ENCODE measurements at places on chromosomes 4 and X.

DNA sequence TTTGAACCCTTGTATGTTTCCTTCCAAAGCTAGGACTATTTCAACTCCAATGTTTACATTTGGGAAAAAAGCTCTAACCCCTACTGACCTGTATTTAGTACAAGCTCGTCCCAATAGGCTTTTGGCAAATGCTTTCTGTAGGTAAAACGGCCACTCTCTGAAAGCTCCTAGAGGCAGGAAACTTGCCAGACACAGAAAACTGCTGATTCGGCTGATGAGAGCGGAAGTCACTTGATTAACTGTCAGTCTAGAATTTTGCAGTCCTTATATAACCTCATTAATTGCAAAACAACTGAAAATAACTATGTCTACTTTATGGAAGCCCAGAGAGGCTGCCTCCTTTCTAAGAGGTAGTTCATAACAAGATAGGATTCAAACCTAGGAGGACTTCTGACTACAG is 108.1 kb downstream of the TSPAN7 start:
- no peak for DNase-seq

- DNase-seq = peak; percentile 8
Observed at GRCh38 chr4:86977621-86978184, 42.9 kb downstream of the AFF1 start.

DNA sequence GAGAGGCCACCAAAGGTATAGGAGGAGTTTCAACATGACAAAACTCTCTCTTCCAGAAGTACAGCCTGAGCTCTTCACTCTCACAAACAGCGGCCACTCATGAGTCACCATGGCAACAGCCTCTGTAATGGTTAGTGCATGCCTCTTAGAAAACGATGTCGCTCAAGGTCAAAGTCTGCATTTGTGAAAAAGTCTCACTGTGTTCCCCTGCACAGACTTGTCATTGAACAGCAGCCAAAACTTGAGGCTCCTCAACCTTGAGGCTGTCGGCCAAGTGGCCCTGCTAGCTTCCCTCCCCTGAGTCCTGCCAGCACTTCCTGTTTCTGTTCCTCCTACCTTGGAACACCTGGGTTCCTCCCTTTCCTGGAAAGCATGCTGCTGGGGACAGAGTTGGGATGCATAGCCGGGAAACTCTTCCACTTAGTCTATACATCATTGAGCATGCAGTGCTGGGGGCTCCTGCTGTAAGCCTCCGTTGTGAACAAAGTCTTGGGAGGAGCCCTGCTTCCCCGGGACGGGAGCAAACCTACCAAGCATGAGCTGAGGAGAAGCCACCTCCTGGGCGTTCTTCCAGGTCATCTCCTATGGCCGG is 66.6 kb downstream of the ING2 start:
- peak; percentile 66 for DNase-seq

DNA sequence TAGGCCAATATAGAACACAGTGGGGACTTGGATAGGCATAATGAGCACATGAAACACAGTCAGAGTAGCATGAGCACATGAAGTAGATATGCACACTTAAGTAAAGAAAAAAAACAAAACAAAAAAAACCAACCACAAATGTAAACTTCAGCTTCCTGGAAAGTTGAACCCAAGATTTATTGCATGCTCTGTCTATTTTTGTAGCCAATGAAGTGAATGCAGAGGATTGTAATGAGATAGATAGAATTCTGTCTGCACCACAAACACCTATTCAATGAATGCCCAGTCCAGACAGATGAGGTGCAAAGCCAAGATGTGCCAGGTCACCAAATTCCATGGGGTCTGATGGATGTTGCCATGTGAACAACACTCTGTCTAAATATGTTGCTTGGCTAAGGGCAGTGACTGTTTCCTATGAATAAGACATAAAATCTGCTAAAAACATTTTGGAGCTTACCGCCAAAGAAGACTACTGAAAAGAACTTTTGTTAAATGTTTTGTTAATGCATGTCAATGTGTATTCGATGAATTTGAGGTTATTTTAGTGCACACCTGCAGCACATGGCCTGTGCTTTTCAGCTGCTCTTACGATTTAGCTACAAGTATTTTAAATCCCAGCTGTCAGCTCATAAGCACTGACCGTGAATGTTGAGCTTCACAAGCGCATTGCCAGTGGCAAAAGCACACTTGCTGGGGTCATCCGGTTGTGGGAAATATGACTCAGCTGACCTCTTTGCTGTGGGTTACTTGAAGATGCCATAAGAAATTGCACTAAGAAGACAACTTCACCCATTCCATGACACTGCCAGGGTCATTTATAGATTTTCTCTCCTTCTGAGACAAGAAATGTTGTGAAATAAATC is 374.8 kb upstream of the GNPDA2 start:
- DNase-seq = no peak

- no peak for DNase-seq
Observed at GRCh38 chr4:85717847-85718246, 242.9 kb downstream of the ARHGAP24 start.

DNA sequence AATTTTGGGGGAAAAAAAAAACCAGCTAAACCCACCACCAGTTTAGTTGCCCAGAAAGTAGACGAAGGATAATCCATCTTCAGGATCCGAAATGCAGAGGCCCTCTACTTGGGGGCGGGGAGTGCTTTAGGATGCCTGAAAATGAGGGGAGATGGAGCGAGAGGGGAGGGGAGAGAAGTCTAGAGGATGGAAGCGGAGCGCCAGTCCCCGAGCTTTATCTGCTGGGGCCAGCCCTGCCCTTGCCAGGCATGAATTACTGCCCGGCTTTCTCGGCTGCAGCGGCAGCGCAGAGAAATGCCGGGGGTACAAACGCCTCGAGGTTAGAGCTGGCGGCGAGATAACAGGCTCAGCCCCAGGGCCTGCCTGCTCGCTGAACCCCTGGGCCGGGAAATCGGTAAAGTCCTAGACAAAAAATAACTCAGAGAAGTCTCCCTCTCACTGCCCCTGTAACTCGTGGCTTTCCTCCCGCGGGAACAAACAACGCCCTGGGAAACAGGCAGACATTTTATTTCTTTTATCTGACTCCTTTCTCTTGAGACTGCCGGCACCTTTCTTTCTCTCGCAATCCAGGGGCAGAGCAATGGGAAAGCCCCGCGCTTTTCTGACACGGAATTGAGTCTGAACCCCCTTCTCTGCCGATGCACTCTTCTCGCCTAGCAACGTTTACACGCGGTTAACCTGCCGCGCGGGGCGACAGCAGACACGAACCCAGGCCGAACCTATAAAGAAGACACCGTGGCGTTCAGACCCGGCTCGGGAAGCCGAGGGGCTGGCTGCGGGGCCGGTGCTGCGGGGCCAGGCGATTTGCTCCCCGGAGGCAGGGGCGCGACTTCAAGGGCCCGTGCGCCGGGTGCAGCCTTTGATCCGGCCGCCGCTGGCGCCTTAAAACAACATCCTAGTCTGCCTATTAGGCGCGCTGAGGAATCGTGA is 3.1 kb upstream of the MSX1 start:
- DNase-seq = no peak

DNA sequence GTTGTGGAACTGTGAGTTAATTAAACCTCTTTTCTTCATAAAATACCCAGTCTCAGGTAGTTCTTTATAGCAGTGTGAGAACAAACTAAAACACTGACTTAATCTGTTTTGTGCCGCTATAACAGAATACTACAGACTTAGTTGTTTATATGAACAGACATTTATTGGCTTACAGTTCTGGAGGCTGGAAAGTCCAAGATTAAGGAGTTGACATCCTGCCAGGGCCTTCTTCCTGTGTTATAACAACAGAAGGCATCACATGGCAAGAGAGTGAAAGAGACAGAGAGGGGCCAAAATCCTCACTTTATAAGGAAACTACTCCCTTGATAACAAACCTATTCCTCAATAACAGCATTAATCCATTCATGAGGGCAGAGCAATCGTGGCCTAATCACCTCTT is 42.5 kb upstream of the KCNIP4 start:
- DNase-seq = no peak

- no peak for DNase-seq
Observed at GRCh38 chr4:109690690-109691410, 12.4 kb downstream of the CASP6 start.

GRCh38 chrX:147912093-147912801 is 528 bp downstream of the FMR1 start:
- DNase-seq = peak; percentile 4

- DNase-seq = no peak
Observed at GRCh38 chr4:95469617-95470016, 79.2 kb downstream of the UNC5C start.

- no peak for DNase-seq
Observed at GRCh38 chr4:83606460-83606859, 70.6 kb downstream of the GPAT3 start.

DNA sequence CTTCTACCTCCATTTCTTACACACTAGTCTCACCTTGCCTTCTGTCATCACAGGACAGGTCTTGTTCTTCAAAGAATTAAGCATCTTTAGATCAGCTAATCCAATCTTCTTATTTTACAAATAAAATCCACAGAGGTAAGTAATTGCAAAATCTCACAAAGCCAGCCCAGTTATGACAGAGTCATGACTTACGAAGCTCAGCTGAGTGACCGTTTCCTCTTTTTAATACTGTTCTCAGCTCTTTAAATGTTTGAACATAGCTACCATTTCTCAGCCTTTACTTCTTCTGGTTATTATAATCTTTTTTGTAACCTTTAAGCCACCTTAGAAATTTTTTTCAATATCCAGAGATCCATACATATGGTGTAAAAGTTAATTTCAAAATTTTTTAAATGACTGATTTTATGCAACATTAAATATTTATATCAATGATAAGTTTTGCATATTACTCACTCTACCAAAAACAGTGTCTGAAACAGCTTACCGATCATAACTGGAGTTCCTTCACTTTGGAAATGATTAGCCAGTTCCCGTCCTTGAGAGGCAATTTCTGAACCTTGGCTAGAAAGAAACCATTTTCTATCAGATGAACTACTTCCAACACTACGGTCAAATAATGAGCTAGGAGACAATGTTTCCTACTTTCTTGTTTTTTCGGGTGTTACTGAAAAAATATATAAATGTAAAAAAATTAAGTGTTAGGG is 8.8 kb downstream of the ANKRD37 start:
- DNase-seq = no peak

- peak; percentile 69 for DNase-seq
Observed at GRCh38 chr4:185640811-185641675, 105.7 kb upstream of the PDLIM3 start.

DNA sequence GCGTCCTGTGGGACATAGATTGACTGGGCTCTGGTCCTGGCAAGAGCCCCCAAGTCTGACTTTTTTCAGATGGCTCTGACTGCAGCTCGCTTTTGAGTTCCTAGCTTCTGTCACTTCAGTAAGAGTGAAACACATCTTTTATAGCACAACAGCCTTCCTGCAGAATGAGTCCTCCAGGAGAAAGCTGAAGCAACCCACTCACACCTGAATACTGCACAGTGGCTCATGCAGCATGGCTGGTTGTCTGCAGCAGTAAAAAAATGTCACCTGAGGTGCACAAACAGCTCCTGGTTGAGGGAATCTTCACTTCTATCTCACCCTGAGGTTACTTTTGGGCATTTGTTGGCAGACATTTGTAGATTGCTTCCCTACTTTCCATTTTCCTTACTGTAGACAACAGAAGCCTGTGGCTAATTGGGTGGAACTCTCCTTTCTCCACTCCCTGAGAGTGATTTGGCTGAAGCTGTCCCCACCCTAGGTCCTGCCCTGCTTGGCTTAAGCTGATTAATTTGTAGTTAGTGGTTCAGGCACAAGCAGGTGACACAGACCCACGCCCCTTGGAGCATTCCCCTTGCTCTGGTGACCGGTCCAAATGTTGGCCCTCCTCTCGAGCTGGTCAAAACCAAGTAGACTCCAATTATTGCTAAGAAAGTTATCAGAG is 99.7 kb downstream of the NPNT start:
- no peak for DNase-seq

DNA sequence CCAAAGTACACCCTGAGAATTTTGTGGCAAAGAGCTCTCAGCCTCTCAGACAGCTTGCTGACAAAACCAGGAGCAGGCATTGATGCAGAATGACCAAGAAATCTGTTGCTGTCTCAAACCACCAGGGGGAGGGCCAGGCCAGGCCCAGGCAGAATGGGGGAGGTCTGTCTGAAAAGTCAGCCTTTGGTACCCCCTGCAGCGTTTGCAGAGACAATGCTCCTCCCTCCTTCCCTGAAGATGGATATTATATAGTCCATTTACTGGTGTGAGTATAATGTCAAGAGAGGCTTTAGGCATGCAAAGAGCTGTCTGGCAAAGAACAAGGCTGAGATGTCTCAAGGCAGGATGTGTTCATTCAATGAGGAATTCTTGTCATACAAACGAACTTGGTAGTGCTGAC is 52.9 kb upstream of the TRPC5OS start:
- DNase-seq = peak; percentile 20

DNA sequence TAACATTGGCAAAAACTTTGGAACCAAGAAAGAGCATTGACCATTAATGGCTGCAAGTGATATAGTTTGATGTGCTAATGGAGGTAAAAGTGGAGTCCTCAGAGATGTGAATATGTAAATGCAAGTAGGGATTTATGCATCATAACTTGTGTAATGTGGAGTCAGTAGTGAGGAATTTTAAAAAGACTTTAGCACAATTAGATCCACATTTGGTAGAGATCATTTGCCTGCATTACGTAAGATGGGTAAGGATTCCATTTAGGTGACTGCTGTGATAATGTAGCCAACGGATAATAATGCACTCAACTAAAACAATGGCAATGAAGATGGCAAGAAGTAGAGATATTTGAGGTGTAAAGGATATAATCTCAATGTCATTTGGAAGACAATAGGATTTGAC is 1128.4 kb downstream of the ADGRL3 start:
- DNase-seq = no peak

DNA sequence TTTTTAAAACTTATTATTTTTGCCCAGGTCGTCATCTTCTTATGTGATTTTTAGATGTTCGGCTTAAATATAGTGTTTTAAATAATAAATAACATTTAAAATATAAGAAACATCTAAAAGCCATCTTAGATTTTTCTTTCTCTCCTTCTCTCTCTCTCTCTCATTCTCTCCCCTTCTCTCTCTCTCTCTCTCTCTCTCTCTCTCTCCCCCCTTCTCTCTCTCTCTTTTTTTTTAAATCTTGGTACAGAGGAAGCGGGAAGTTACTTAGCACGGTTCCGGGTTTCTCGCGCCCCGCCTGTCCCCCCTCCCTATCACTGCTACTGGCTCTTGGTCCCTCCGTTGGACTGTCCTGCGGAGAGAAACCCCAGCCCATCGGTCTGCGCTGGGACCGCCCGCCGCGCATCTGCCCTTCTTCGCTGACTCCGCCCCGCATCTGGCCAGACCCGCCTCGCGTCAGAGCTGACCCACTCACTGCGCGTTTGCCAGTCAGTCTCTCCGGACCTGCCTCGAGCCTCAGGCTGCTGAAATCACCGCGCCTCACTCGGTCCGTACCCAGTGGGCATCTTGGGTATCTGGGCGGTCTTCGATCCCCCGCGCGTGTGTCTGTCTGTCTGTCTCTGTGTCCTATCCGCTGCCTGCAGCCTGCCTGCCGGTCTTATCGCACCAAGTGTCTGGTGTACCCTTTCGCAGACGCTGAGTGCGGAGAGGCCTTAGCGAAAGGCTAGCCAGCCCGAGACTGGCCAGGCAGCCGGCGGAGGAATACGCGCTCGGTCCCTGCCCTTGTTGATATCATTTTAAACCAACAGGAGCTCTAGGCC is at the start of gene PABPC5:
TSS of gene PABPC5 (plus strand) at position 489 of the 818 bp plus-strand sequence. CDS start 739 bp downstream, outside the sequence.
- DNase-seq = no peak
